ENCODE measurements at places on chromosomes 5 and 9.

GRCh38 chr9:91273853-91274552, 87.7 kb downstream of the AUH start:
- no peak for DNase-seq

DNA sequence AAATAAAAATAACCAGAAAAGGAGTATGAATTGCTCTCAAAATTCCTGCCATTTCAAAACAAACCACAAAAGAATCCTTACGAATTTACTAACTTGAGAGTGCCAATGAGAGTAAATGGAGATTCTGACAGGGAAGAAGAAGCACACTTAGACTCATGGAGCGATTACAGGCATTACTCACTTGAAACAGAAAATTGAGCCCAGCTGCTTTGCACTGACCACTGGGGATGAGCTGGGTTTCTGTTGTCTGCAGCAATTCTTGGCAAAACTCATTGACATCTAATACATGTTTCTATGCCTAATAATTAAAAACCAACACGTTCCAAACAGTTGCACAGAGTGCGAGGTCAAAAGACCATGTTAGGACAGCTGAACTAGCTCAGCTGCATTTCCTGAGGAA, 731.6 kb downstream of the DNAH5 start:
- DNase-seq: no peak

DNA sequence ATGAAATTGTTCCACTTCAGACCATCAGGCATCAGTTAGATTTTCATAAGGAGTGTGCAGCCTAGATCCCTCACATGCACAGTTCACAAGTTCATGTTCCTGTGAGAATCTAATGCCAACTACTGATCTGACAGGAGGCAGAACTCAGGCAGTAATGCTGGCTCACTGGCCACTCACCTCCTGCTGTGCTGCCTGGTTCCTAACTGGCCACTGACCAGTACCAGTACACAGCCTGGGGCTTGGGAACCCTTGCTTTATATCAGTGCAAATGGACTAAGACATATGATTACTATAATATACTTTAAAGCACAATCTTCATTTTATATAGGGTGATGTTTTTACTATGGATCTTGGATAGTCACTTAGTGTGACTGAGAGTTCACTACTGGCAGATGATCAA, 259.2 kb downstream of the SLCO4C1 start:
- no peak for DNase-seq

DNA sequence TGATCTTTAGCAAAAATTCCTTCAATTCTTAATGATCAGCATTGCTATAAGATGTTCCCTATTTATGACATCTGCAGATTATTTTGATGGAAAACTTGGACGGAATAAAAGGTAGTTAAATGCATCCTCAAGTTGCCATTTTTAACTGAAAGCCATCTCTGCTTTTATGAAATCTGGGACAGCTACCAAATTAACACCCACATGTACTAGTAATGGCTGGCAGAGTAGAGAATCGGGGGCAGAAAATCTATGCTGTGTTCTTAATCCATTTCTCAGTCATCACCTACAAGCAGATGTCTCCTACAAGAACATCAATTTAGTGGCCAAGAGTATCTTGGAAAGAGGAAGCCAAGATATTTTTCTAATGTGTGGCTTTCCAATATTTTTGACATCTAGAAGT, 22.1 kb upstream of the C9orf57 start:
- DNase-seq: no peak

- DNase-seq: peak; percentile 28
Observed at GRCh38 chr9:18629136-18629535, 155.2 kb downstream of the ADAMTSL1 start.
